ENCODE measurements at places on chromosomes 16 and 17.

GRCh38 chr17:28282596-28282995 is 36.4 kb upstream of the TMEM97 start:
- peak; percentile 45 for DNase-seq

GRCh38 chr16:30875871-30876801 is 17.7 kb downstream of the BCL7C start:
- DNase-seq, result peak; percentile 54

- DNase-seq, result no peak
These were observed 43.0 kb downstream of the GAN start for GRCh38 chr16:81357711-81358260.

GRCh38 chr17:601926-602303 is 112.7 kb downstream of the VPS53 start:
- DNase-seq, result no peak

- peak; percentile 7 for DNase-seq
These were observed 301.7 kb upstream of the N4BP1 start for GRCh38 chr16:48911700-48912099.

DNA sequence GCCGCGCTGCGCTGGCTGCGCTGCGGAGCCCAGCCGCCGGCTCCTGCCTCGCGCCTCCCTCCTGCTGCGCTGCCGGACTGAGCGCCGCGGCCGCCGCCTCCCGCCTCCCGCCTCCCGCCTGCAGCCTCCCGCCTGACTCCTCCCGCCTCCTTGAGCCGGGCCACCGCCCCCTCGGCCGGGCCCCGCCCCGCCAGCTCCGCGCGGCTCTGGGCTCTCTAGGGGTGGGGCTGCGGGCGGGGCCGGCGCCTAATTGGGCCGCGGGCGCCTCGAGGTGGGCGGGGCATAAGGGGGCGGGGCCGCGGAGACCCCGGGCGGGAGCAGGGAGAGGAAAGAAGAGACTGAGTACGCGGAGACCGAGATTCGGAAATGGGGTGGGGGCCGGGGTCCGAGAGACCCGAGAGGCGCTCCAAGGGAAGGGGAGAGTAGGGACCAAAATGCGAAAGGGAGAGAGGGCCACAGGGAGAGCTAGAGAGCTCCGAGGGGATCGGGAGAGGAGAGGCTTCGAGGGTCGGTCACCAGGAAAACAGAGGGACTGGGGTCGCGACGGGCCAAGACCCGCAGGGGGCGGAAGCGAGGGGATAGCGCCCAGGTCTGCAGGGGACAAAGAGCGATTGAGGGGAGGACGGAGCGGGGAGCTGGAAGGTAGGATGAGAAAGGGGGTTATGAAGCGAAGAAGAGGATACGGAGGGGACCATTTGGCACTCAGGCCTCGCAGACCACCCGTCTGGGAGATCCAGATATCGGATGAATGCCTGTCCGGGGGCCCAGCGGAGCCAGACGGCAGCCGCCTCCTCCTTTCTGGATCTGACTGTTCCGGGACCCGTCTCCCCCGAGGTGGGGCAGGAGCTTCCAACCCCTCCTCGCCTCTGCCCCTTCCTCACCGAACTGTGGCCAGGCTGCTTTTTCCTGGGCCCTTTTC is at the start of gene C1QL1:
Gene C1QL1, minus strand, starts transcription at position 79 of the 919 bp plus-strand sequence. CDS start 255 bp downstream, outside the sequence.
- peak; percentile 78 for DNase-seq
